Vagina (tissue), 2 donors: ENCODE measurements at places on chromosomes 3 and 15.

GRCh38 chr15:32878869-32879805 is 161.3 kb downstream of the GREM1 start:
- H3K4me1 ChIP-seq, result peaks cover 6% of the 10 kb centered on the region
- H3K27ac ChIP-seq, result no peak overlapping the region
- no peaks in the 10 kb centered on the region for H3K27me3 ChIP-seq
- DNase-seq, result no peak
- no peak overlapping the region for H3K4me3 ChIP-seq

DNA sequence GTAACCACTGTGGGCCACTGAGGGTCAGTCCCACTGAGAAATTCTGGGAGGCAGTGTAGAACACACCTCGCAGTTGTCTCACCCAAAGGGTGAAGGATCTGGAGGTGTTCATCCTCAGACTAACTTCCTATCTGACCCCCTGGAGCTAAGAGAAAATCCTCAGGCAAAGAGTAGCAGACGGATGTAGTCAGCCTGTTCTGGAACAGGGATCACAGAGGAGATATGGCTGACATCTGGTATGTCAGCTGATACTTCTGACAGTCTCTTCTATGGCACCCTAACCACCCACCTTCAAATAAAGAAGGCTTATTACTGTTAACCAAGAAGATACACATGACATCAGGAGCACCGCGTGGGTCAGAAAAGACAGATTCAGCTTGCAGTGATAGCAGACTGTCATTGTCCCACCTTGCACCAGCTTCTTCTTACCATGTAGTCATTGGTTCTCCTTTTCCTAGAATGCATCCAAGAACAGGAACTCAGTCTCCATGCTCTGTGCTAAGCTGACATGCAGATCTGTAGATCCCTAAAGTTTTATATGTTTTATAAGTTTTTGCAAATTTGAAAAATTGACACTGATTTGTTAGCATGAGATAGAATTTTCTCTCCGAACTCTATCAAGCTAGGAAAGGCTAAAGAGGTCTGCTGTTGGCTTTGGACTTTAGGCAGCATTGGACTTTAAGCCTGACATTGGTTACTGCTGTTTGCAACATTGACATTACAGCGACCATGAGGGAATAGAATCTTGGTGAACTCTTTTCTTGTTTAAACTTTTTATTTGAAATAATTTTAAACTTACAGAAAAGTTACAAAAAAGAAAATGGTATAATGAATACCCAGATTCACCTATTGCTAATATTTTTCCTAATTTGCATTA is 60.4 kb downstream of the KBTBD12 start:
- no peak overlapping the region for H3K4me3 ChIP-seq
- no peaks in the 10 kb centered on the region for H3K36me3 ChIP-seq
- H3K27ac ChIP-seq, result no peak overlapping the region
- DNase-seq, result no peak
- H3K27me3 ChIP-seq, result no peaks in the 10 kb centered on the region

DNA sequence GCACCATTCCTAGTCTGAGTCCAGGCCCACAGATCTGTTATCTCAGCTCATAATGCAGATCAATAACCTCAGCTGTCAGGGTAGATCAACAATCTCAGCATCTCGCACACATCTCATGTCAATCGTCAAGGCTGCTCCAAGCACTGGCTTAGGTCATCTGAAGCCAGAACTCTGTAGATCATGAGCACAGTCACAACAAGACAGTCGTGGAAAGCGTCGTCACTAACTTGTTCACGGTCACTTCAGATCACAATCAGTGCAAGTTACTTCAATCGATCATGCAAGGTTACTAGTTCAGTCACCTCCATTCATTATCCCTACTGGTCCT is 71.8 kb downstream of the RBPMS2 start:
- DNase-seq, result no peak
- no peaks in the 10 kb centered on the region for H3K27me3 ChIP-seq
- H3K4me3 ChIP-seq, result peak overlapping the region; percentile 88
- peak overlapping the region; percentile 86 for H3K27ac ChIP-seq
- H3K4me1 ChIP-seq, result peaks cover 45% of the 10 kb centered on the region
- H3K36me3 ChIP-seq, result no peaks in the 10 kb centered on the region

GRCh38 chr3:11548721-11549131 is 95.0 kb downstream of the VGLL4 start:
- no peak overlapping the region for H3K4me3 ChIP-seq
- H3K36me3 ChIP-seq, result no peaks in the 10 kb centered on the region
- H3K27me3 ChIP-seq, result no peaks in the 10 kb centered on the region
- DNase-seq, result no peak

DNA sequence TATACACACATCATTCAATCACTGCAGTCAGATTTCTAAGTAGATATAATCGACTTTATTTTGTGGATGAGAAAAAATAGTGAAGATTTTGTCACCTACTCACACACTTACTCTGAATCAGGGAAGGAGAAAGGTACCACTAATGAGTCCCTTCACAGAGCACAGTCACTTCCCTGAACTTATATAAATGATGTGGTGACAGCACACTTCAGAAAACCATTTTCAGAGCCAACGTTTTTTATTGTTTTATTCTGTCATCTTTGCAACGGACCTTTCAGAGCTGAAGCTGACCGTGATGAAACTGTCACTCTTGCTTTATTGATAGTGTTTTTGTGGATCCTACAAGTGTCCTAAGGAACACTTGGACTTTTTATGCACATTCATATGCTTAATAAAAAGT is 956.6 kb downstream of the SQOR start:
- H3K36me3 ChIP-seq, result no peaks in the 10 kb centered on the region
- no peaks in the 10 kb centered on the region for H3K4me1 ChIP-seq
- no peak overlapping the region for H3K27ac ChIP-seq
- H3K27me3 ChIP-seq, result no peaks in the 10 kb centered on the region

DNA sequence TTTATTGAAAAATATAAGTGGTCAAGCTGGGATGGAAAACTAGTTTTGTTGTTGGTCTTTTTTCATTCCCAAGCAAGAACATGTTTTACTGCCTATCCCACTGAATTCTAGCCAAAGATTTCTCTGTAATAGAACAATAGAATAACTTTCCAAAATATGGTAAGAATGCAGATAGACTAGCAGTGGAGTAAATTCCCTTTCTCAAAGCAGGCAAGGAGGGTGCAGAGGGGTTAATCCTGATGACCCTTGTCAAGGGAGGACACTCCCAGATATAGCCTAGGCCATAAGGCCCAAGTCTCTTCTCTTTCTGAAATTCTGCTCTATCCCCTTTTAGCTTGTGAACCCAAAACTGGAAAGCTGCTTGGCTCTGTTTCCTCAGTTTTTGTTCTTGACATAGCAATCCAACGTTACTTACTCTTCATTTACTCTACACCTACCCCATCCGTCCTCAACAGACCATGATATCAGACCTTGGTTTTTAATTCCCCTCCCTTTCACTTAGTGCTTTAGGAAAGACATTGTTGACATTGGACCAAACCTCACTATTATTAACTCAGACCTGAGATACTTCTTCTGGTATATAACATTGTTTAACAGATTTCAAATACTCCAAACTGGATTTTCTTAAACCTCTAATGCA is 453.6 kb upstream of the THBS1 start:
- no peaks in the 10 kb centered on the region for H3K27me3 ChIP-seq
- H3K4me1 ChIP-seq, result peaks cover 18% of the 10 kb centered on the region
- no peak overlapping the region for H3K27ac ChIP-seq
- H3K36me3 ChIP-seq, result no peaks in the 10 kb centered on the region
- DNase-seq, result no peak
- no peak overlapping the region for H3K4me3 ChIP-seq

- H3K4me3 ChIP-seq, result no peak overlapping the region
- H3K36me3 ChIP-seq, result no peaks in the 10 kb centered on the region
- H3K27ac ChIP-seq, result no peak overlapping the region
- H3K27me3 ChIP-seq, result no peaks in the 10 kb centered on the region
- H3K4me1 ChIP-seq, result no peaks in the 10 kb centered on the region
Observed at GRCh38 chr3:144375088-144375487, 403.5 kb downstream of the DIPK2A start.

- no peak overlapping the region for H3K27ac ChIP-seq
- H3K36me3 ChIP-seq, result no peaks in the 10 kb centered on the region
- no peak for DNase-seq
Observed at GRCh38 chr15:98003518-98003917, 43.0 kb downstream of the ARRDC4 start.

DNA sequence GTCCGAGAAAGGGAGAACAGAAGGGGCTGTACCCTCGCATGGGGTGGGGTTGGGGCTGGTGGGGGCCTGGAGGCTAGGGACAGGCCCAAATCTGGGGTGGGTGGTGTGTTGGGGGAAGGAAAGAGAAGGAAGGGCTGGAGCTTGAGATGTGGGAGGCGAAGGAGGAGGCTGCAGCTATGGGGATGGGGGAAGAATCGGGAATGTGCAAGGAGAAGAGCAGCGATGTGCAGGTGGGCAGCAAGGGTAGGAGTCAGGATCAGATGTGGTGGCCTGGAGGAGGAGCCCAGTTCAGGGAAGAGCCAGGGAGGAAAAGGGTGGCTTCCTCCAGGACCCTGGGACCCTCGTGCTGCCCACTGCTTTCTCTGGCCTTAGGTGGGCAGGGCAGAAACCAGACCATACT is 21.2 kb downstream of the ZNF35 start:
- no peak overlapping the region for H3K4me3 ChIP-seq
- no peaks in the 10 kb centered on the region for H3K27me3 ChIP-seq
- H3K4me1 ChIP-seq, result no peaks in the 10 kb centered on the region
- H3K36me3 ChIP-seq, result no peaks in the 10 kb centered on the region
- no peak overlapping the region for H3K27ac ChIP-seq

- H3K27ac ChIP-seq, result no peak overlapping the region
- H3K27me3 ChIP-seq, result no peaks in the 10 kb centered on the region
- no peaks in the 10 kb centered on the region for H3K36me3 ChIP-seq
- H3K4me1 ChIP-seq, result no peaks in the 10 kb centered on the region
- DNase-seq, result no peak
- H3K4me3 ChIP-seq, result no peak overlapping the region
Observed at GRCh38 chr15:33545866-33546265, 235.1 kb downstream of the RYR3 start.

DNA sequence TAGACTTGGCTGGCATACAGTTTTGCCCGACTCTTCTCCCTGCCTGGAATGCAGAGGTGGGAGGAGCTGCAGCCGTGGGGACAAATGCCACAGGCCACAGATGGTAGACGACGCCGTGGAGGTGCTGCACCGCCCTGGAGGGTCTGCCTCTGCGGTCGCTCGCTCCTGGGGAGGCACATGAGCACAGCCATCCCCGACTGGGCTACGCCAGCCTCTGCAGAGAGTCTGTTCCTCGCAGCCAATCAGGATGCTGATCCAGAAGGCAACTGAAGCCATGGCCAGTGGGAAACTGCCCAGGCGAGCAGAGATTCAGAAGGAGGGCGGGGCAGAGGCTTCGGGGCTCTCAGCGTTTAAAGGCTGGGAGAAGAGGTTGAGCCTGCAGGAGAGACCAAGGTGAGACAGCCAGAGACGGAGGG is 11.9 kb upstream of the LRRC15 start:
- H3K36me3 ChIP-seq, result no peaks in the 10 kb centered on the region
- DNase-seq, result no peak
- H3K27me3 ChIP-seq, result no peaks in the 10 kb centered on the region
- no peak overlapping the region for H3K4me3 ChIP-seq
- H3K27ac ChIP-seq, result no peak overlapping the region

DNA sequence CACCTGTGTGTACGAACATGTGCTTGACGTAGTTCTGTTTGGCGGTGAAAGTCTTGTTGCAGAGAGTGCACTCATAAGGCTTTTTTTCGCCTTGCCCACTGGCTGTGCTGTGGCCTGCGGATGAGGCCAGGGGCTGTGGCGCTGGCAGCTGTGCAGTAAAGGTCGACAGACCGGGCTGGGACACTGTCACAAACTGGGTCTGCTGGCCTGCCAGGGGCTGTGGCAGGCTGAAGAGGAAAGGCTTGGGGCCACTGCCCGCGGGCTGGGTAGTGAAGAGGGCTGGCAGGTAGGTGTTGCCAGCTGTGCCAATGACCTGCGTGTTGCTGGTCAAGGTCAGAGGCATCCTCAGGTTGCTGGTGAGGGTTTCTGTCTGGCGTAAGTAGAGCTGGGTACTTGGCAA is 56.4 kb downstream of the TIGIT start:
- H3K27me3 ChIP-seq, result no peaks in the 10 kb centered on the region
- no peak for DNase-seq
- no peak overlapping the region for H3K4me3 ChIP-seq
- no peak overlapping the region for H3K27ac ChIP-seq
- no peaks in the 10 kb centered on the region for H3K4me1 ChIP-seq
- H3K36me3 ChIP-seq, result no peaks in the 10 kb centered on the region

GRCh38 chr3:141811348-141811747 is 48.1 kb downstream of the GRK7 start:
- no peak for DNase-seq
- no peaks in the 10 kb centered on the region for H3K27me3 ChIP-seq
- H3K27ac ChIP-seq, result no peak overlapping the region

DNA sequence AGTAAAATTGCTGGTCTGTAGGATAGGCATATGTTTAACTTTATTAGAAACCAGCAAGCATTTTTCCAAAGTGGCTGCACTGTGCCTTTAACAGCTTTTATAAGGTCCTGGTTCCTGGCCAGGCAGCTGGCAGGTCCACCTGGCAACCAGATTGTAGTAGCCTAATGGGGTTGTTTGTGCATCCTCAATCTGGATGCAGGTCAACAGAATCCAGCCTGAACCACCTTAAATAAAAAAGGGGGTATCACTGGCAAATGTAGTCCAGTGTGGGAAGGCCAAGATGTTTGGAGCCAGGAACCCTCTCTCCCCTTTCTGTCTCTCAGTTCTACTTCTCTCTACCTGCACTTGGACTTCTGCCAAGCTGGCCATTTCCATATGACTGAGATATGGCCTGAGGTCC is 200.3 kb downstream of the ZNF621 start:
- H3K4me3 ChIP-seq, result no peak overlapping the region
- no peaks in the 10 kb centered on the region for H3K27me3 ChIP-seq
- no peaks in the 10 kb centered on the region for H3K36me3 ChIP-seq
- DNase-seq, result no peak

DNA sequence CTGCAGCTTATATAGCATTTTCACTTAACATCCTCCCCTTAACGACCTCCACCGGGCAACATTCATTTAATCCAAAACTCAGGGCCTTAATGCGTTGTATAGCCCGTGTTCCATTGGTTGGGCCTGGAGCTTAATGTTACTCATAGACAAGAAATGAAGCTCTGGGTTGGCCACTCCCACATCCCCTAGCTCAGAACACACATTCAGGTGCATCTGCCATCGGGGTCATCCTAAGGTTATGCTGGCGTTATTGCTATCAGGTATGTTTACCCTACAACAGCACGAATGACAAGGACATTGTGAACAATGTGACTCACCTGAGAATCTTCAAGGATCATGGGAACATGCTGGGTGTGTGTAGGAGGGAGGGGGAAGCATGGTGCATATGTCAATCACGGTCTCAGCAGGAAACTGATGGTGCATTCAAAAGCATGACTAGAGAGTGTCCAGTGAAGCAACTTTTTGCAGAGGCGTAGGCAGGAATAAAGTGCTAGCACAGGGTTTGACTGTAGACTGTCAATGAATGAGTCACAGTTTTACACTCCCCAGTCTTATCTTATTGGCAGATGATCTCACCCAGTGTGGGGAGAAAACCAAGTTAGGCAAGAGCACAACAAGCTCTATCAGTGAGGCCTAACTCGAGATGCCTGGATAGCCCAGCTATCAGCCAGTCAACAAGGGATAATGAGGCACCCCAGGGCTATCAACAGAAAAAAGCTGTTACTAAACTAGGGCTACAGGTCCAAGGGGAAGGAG is 402.1 kb upstream of the MCTP2 start:
- peaks cover 51% of the 10 kb centered on the region for H3K4me1 ChIP-seq
- no peaks in the 10 kb centered on the region for H3K27me3 ChIP-seq
- H3K36me3 ChIP-seq, result no peaks in the 10 kb centered on the region
- DNase-seq, result no peak
- H3K4me3 ChIP-seq, result no peak overlapping the region
- peak overlapping the region; percentile 71 for H3K27ac ChIP-seq

GRCh38 chr15:88533376-88533775 is 13.1 kb downstream of the DET1 start:
- no peaks in the 10 kb centered on the region for H3K4me1 ChIP-seq
- peaks cover 3% of the 10 kb centered on the region for H3K36me3 ChIP-seq

- no peaks in the 10 kb centered on the region for H3K36me3 ChIP-seq
- no peak overlapping the region for H3K27ac ChIP-seq
- DNase-seq, result no peak
- no peaks in the 10 kb centered on the region for H3K4me1 ChIP-seq
Observed at GRCh38 chr3:193346259-193346658, 32.3 kb downstream of the ATP13A5 start.
